ENCODE measurements at places on chromosomes 4 and X.

DNA sequence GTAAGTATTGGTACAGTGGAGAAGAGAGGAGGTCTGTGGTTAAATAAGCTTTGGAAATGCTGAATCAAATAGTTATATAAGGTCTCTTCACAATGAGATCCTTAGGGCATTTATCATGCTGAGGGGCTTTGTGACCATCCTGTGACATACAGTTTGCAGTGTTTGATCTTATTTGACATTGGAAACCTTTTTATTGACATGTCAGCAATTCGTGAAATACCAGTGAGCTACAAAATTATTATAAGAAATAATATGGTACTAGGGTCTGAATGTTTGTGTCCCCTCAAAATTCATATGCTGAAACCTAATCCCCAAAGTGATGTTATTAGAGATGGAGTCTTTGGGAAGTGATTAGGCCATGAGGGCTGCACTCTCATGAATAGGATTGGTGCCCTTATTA lies 98.4 kb downstream of the MID1IP1 start:
- peak; percentile 37 for DNase-seq

DNA sequence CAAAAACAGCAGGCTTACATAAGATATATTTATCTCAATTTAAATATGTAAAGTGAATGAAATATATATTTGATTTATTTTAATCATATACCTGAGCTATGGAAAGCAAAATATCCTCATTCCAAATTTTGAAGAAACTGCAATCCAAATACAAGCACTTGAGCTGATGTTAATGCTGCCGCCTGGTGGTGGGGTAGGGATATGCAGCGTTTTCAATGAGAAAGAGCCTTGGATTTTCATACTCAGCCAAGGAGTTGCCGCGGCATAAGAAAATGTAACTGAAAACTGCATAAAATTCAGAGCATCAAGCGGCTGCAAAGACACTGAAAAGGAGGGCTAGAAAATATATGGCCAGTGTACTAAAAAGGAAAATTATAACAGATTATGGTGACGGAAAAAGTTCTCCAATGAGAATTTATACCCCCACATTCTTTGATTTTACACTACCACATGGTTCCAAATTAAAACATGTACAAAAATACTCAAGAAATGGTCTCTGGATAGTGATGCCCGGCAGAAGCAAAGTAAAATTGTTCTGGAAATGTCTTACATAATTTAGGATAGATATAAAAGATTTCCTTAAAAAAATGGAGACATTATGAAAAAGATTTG lies 660.3 kb upstream of the PITX2 start:
- peak; percentile 74 for DNase-seq

GRCh38 chr4:168151327-168151726 lies 59.0 kb downstream of the ANXA10 start:
- no peak for DNase-seq

DNA sequence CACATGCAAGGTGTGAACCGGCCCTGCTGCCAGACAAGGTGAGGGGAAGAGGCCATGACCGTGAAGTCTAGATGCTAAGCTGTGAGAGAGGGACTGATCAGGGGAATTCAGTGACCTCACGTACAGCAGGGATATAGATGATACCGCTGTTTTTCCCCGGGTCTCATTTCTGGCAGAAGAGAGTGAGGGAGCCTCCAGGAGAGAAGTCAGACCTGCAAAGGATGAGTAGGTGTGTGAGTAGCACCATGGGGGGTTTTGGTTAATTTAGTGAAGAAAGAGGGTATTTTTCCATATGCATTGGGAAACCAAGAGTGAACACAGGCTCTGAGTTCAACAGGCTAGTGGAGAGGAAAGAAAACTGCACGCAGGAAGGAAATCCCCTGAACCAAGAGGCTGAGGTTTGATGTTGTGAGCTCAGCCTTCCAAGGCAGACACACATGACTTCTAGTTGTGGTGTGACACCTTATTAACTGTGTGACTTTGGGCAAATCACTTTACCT lies 127.6 kb upstream of the GATB start:
- no peak for DNase-seq

DNA sequence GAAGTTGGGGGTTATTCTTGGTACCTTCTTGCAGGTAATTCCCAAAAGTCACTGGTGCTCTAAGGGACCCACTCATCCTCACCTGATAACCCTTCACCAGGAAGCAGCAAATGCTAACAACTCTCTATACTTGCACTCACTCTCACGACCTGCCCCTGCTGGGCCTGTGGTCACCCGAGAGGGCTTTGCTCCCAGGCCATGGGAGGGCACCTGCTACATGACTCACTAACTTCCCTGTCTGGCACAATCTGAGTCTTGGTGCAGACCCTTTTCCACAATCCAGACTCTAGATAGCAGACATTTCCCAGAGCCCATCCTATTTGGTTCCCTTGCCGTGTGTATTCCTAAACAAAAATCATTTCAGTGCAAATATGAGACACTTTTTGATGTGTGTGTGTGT lies 403.8 kb upstream of the FAT1 start:
- DNase-seq = no peak

DNA sequence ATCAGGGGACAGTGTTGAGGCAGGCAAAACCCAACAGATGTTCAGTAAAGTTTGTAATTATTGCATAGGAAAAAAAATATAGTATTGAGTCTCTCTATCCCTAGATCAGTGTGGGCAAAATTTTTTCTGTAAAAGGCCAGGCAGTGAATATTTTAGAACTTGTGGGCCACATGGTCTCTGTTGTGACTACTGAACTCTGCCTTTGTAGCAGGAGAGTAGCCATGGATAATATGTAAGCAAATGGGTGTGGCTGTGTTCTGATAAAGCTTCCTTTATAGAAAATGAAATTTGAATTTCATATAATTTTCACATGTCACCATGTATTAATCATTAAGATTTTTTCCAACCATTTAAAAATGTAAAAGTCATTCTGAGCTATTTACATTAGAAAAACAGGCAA lies 193.1 kb downstream of the MID1 start:
- DNase-seq = no peak

GRCh38 chr4:139319571-139319970 lies 17.3 kb upstream of the NDUFC1 start:
- DNase-seq = no peak

DNA sequence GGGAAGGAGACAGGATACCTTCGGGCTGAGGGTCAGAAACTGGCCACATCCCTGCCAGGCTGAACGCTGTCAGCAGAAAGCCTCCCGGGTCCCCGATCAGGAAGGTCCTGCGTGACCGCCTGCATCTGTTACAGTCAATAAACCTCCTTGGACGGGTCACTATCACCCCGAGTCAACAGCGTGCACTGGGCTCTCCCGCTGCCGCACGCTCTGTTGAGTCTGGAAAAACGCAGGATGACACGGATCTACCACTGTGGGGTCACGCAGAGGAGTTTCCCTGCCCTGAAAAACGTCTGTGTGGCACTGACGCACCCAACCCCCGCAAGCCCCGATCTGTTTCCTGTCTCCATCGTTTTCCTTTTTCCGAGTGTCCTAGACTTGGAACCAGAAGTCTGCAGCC lies 12.1 kb downstream of the PPP2R3B start:
- no peak for DNase-seq

- DNase-seq = peak; percentile 11
These were observed 58.0 kb upstream of the CHRDL1 start for GRCh38 chrX:110853610-110854009.

DNA sequence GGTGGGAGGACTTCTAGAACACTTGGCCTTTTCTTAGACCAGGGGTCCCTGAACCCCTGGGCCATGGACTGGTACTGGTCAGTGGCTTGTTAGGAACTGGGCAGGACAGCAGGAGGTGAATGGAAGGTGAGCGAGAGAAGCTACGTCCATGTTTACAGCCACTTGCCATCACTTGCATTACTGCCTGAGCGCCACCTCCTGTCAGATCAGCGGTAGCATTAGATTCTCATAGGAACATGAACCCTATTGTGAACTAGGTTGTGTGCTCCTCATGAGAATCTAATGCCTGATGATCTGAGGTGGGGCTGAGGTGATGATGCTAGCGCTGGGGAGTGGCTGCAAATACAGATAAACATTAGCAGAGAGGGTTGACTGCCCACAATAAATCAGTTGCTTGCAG lies 100.9 kb upstream of the IGFBP7 start:
- DNase-seq = no peak

DNA sequence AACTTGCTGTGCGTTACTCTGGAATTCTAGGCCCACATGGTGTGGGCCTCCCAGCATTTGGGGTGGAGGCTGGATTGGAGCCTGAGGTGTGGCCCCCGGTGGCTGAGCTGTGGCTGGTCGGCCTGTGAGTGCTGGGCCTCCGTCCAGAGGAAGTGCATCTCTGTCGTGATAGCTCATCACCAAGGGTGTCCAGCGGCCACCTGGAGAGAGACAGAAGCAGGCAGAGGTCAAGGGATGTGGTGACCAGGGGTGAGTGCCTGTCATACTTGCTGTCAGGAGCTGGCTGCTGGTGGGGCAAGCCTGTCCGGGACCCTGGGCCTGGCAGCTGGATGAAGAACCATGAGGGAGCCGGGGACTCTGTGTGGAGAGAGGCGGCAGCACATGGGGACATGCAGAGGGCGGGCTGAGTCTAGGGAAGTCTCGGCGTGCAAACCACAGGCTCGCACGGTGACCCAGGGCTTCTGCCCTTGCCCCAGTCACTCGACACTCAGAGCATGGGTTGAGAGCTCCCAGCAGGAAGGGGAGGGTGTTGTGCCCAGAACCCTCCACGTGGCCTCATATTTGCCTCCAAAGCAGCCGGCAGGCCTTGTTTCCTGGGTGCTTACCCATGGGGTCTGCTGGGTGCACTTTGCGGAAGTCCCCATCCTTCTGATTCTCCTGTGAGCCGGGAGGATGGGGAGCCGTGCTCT lies 6.2 kb downstream of the SORCS2 start:
- DNase-seq = no peak

GRCh38 chr4:129839687-129840086 lies 743.7 kb downstream of the C4orf33 start:
- DNase-seq = no peak

DNA sequence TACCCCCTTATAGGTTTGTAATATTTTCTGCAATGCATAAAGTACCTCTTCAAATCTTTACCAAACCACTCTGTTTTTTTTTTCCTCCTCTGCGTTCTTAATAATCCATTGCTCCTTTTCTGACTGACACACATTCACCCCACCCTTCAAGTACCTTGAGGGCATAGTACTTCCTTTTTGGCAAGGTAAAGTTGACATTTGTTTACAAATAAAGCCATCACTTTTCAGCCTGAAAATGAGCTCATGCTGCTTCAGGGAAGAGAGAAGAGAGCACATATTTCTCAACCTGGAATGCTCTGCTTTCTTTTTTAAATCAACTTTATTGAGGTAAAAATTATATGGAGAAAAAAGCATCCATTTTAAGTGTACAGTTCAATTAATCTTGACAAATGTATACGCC lies 113.9 kb downstream of the AGTR2 start:
- no peak for DNase-seq

DNA sequence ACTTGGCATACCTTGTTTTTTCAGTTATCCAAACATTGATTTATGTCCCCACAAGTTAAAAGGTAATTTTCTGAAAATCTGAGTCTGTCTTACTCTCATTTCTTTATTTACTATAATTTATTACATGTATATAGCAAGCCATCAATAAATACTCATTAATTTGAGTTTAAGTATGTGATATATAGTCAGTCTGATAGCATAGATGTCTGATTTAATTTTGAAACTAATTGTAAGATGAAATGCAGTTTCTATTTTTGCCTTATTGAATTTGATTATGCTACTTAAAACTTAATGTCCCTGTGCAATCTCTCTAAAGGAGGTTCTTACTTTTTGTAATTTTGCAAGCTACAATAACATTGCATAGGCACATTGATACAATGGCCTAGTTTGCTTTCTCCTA lies 2418.6 kb downstream of the ARAP2 start:
- DNase-seq = no peak

GRCh38 chrX:48530736-48531135 lies 8.8 kb upstream of the TBC1D25 start:
- no peak for DNase-seq

GRCh38 chr4:5465956-5466355 lies 242.4 kb downstream of the EVC2 start:
- no peak for DNase-seq

DNA sequence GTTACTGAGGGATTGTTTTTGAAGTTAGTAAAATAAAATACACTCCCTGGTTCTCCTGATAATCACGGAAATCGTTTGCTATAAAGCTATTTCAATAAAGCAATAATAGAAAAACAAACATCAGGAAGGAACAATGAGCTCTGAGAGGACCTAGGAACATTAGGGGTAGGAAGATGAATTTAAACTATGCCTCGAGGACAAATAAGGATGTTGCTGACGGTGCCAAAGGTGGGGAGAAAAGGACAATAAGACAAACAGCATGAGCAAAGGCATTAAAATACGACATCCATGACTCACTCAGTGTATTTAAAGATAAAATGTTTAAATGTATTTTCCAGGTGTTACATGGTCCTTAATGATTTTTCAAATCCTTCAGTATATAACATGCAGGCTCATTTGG lies 110.3 kb downstream of the MTNR1A start:
- DNase-seq = no peak

DNA sequence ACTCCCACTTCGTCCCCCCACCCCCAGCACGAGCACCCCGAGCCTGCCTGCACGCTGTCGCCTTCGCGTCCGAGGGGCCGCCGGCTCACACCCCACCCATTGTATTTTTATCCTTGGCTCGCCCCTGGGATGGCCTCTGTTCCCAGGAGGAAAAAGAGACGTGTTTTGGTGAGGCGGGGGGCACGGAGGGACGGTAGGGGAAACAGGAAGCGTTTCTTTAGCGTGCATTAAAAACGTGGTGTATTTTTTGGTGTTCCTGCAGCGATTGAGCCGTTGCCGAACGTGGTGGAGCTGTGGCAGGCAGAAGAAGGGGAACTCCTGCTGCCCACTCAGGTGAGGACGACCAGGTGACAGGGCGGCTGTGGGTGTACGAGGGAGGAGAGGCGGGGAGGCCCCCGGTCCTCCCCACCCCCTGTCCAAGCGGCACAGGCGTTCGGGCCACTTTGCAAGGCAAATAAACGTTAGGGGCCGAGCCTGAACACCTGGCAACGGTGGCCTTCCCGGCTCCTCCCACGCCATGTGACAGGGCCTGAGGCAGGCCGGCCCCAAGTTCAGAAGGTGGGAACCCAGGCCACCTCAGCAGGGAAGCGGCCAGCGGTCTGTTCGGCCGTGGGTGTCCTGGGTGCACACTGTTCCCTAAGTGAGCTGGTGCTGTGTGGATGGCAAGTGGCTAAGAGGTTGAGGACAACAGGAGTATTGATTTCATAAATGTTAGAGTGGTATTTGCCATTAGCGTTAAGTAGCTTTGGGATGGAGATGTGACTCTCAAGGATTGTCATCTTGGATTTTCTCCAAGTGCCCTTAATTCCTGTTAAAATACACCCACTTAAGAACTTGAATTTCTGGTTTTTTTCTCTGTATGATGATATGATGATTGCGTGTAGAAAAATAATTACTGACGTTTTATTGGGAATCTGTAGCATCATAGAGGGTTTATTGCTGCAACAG lies 1.1 kb downstream of the TMEM131L start:
- peak; percentile 95 for DNase-seq

DNA sequence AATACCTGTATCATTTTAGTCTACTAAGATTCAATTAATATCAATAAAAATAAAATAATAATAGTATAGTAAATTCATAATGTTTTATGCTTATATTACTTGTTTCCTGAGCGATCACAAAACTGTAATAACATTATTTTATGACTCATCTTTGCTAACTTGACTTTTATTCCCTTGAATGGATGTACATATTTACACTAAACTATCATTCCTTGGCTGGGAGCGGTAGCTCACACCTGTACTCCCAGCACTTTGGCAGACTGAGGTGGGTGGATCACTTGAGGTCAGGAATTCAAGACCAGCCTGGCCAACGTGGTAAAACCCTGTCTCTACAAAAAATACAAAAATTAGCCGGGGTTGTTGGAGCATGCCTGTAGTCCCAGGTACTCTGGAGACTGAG lies 104.0 kb upstream of the SLC34A2 start:
- no peak for DNase-seq
